H1 (cell line): ENCODE measurements at places on chromosomes 13 and 19. TPM values are rescaled to one million over a fixed set of nuclear protein-coding genes. Genes with fewer than 3 reads are reported as not detected.
A peak's percentile ranks its signal among the peaks of the same experiment; 100 is the strongest.

The ATP7B gene
- 9.2 and 10.8 TPM in 2 replicates for total RNA-seq

The C19orf67 gene
- total RNA-seq: 0.52 TPM in 1 of 2 replicates, not detected in the other

The RFPL4AL1 gene
- total RNA-seq: not detected in 2 replicates

The ERVV-1 gene
- total RNA-seq: not detected in 2 replicates

The DHPS gene
- 86.6 and 88.8 TPM in 2 replicates for total RNA-seq

The CGB8 gene
- 0.46 TPM in 1 of 2 replicates, not detected in the other for total RNA-seq

The DNAJC3 gene
- 23.6 and 24.1 TPM in 2 replicates for total RNA-seq

The IGFL2 gene
- not detected in 2 replicates for total RNA-seq

The ACER1 gene
- total RNA-seq: not detected in 2 replicates

- no peak for DNase-seq
Observed at GRCh38 chr13:46339035-46339666, 47.9 kb downstream of the RUBCNL start.

- no peak for DNase-seq
Observed at GRCh38 chr13:95557013-95557412, 4.5 kb downstream of the CLDN10 start.

DNA sequence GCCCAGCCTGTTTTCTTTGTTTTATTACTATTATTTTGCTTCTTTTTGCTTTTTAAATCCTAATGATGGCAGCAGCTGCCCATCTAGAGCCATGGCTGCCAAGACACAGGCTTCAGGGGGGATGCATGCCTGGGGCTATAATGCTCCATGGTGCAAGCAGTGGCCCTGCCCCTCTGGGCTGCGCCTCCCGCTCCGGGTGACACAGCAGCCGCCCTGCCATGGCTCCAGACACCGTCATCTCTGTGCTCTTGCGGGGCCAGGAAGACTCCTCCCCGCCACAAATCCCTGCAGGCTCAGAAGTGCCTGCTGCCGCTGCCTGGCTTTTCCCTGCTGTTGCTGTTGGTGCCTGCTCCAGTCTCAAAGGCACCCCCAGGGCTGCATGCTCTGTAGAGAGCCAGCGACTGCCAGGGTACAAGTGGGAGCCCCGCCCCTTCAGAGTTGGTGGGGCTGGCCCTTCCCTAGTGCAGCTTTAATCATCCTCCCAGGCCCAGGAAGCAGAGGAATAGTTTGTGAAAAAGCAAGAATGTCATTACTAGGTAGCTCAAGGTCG is 581.5 kb downstream of the FGF9 start:
- DNase-seq: no peak

GRCh38 chr13:26473571-26474230 is 83.8 kb upstream of the WASF3 start:
- DNase-seq: peak; percentile 45

DNA sequence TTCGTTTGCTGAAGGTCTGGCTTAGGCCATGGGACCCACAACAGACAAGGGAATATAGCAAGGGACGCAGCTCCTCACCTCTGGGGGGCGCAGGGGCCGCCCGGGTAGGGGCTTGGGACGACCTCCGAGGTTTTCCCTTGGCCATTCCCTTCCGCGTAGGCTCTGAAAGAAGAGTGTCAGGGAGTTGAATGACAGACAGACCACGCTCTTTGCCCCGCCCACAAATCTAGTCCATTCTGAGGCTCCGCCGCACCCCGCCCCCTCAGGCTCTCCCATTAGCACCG is 11.4 kb upstream of the ZNF414 start:
- DNase-seq: peak; percentile 99

DNA sequence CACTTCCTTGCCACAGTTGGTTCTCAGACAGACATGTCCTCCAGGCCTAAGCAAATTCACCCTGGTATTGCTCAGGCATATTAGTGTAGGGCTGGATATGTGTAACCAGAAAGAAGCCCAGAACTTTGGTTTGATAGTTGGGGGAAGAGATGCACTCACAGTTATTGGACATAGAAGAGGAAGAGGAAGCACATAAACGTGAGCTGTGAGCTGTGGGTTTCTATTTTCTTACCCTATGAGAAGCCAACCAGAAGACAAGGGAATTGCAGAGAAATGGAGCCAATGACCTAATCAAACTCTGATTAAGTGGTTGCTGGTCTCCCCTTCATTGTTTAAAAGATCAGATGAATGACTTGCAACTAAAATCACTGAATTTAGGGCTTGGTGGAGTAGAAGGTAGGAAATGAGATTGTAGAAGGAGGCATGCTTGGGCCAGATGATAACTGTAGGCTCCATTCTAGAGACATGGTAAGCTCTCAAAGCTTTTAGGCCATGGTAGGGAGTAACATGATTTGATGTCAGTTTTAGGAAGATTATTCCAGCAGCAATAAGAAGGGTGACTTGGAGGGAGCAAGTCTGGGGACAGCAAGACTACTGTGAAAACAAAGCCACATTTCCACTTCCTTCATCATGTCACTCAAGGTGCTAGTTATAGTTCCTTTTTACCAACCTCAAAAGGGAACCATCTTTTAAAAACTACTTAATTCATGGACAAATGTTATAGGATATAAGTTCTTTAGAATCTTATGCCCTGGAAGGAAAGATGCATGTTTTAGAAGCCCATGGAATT is 24.1 kb upstream of the WDFY2 start:
- DNase-seq: no peak

- no peak for DNase-seq
Observed at GRCh38 chr13:79194272-79194671, 211.8 kb downstream of the RBM26 start.

- DNase-seq: no peak
Observed at GRCh38 chr13:24693862-24694471, 13.8 kb downstream of the ATP12A start.

DNA sequence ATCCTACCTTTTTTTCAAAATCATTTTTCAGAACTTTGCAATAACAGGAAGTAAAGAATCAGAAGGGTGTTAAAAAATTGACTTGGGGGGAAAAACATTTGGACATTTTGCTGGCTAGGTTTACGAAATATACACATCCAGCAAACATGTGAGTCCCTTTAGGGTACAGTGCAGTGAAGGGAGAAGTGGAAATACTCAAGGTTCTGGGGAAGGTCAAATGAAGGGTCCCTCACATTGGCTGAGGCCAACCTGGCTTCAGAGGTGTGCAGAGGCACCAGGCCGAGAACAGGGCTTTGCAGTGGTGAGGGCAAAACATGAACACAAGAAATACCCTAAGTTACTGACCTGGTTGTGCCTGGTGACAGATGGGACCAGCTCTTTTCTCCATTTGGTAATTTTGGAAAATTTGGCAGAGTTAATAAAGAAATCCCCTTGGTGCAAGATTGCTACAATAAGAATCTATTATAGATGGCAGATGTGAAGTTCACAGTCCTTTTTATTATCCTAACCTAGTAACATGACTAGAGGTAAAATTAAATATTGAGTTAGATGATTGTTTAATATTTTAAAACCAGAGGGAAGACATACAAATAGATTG is 1.5 kb upstream of the UPF3A start:
- DNase-seq: no peak

- no peak for DNase-seq
Observed at GRCh38 chr13:42405665-42406390, 133.9 kb downstream of the AKAP11 start.

GRCh38 chr19:6685962-6686627 is 16.1 kb upstream of the TNFSF14 start:
- no peak for DNase-seq

GRCh38 chr19:48711106-48711662 is 8.3 kb downstream of the MAMSTR start:
- no peak for DNase-seq

DNA sequence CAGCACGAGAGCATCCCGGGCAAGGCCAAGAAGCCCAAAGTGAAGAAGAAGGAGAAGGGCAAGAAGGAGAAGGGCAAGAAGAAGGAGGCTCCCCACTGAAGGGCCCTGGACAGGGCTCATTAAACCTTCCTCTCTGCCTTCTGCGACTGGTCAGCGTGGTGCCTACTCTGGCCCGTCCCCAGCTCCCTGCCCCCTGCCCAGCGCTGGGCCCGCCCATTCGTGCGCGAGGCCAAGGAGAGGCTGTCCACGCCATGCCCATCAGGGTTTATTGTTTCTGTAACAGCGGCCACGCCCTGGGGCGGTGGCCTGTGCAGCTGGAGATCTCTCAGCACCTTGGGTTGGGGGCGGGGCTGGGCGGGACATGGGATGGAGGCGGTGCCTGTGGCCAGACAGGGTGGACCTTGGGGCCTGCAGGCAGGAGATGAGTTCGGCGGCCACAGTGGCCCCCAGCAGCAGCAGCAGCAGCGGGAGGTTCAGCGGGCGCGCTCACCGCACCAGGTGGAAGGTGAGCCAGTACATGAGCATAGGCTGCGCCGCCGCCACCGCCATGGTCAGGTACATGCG is 897 bp downstream of the C19orf33 start:
- peak; percentile 85 for DNase-seq

- no peak for DNase-seq
Observed at GRCh38 chr19:3849092-3849491, 19.7 kb downstream of the ZFR2 start.

DNA sequence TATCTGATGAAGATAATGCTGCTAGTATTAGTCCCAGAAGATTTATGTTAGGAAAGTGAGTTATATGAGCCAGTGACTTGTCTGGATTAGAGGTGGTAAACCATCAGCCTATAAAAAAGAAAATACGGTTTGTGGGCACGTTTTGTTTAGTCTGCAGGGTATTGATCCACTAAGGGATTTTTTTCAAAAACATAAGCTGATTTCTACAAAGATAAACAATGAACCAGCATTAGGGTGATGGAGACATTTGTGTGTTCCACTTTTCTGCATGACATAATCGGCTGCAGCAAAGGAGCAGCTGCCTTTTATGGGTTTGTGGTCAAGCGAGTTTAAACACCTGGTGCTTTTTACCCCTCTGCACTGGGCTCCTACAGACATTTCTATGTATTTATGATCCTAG is 836.4 kb upstream of the GPC6 start:
- no peak for DNase-seq
